Mucosa of descending colon (tissue), 3 donors: ENCODE measurements at places on chromosomes 2 and 18.

- DNase-seq: no peak
These were observed 791.3 kb downstream of the PLCL1 start for GRCh38 chr2:198595721-198596120.

DNA sequence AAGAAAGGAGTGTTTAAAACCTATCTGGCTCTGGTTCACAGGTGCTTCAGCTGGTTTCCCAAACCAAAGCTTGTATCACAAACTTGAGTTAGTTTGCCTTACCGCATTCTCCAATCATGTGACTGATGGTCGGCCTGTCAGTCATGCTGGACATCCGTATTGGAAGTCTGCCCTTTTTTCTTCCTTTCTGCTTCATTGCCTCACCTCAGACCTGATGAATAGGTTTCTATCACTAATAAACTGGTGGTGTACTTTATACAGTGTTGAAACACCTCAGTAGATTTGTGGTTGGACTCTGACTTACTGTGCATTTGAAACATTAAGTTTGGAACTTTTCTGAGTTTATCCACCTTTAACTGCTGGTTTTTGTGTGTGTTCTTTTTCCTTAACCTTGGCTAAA, 84.1 kb downstream of the R3HDM1 start:
- DNase-seq: no peak

DNA sequence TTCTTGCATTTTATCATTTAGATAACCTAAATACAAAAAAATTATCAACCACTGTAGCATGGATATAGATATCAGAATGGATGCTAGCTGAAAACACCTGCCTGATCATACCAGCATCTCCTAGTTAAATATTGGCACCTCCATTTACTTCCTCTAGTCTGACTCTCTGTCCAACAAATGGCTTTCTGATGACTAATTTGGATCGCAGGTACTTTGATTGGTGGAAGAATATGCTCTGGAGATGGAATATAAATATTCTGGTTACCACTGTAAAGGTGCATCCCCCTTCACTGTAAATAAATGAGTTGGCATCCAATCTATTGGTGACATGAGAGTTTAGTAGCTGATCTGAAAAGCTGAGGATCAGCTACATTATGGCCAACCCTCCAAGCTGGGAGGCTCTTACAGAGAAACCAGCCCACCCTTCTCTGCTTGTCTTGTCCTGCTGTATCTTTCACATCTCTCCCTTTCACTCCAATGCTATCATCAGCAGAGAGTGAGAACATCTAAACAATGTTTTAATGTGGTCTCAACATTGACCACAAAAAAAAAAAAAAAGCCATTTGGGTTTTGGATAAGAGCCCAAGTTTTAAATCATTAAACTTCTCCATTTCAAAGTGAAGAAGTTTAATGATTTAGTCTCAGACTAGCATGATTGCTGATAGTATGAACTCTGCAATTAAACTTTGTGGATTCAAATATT, 90.5 kb downstream of the PMAIP1 start:
- no peak for DNase-seq

GRCh38 chr2:61288070-61288841, 126.3 kb downstream of the C2orf74 start:
- DNase-seq: no peak

- DNase-seq: no peak
These were observed 119.6 kb downstream of the SLC8A1 start for GRCh38 chr2:40332191-40332826.

DNA sequence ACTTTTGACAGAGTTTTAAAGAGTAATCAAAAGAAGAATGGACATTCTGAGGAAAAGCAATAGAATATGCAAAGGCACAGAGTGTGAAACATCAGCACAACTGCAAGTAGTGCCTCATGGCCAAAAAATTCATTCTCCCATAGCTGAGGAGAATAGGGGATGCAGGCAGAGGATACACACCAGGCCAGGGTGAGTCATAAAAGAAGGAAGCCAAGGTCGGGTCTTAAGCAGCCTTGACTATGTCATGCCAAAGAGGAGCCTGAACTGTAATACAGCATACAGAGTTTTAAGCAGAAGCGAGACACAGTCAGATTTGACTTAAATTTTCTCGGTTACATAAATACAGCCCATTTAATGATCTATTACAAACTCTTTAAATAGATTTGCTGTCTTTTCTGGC, 165.0 kb downstream of the LNPK start:
- DNase-seq: no peak

GRCh38 chr2:30213326-30213725, 18.0 kb upstream of the LBH start:
- no peak for DNase-seq

DNA sequence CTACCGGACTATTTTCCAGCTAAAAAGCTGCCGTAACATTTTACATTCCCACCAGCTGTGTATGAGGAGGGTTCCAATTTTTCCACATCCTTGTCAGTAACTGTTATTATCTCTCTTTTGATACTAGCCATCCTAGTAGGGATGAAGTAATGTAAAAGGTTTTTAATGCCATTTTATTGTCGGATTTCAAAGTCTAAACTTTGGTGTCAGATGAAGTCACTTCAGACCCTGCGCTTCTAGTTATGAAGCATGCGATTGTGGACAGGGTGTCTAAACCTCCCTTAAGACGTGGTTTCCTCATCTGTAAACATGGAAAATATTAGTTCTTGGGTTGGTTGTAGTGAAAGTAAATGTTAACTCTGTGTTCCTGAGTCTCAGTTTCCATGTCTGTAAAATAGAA, 4.7 kb downstream of the DGKD start:
- no peak for DNase-seq
